Urothelium cell line (cell line): ENCODE measurements at places on chromosomes 11 and 22.

- no peak for DNase-seq
Observed at GRCh38 chr11:120881596-120881995, 142.3 kb upstream of the TBCEL start.

GRCh38 chr11:117453886-117454563 lies 126.4 kb downstream of the CEP164 start:
- no peak for DNase-seq

- DNase-seq = no peak
Observed at GRCh38 chr22:33743756-33744155, 176.5 kb downstream of the LARGE1 start.

DNA sequence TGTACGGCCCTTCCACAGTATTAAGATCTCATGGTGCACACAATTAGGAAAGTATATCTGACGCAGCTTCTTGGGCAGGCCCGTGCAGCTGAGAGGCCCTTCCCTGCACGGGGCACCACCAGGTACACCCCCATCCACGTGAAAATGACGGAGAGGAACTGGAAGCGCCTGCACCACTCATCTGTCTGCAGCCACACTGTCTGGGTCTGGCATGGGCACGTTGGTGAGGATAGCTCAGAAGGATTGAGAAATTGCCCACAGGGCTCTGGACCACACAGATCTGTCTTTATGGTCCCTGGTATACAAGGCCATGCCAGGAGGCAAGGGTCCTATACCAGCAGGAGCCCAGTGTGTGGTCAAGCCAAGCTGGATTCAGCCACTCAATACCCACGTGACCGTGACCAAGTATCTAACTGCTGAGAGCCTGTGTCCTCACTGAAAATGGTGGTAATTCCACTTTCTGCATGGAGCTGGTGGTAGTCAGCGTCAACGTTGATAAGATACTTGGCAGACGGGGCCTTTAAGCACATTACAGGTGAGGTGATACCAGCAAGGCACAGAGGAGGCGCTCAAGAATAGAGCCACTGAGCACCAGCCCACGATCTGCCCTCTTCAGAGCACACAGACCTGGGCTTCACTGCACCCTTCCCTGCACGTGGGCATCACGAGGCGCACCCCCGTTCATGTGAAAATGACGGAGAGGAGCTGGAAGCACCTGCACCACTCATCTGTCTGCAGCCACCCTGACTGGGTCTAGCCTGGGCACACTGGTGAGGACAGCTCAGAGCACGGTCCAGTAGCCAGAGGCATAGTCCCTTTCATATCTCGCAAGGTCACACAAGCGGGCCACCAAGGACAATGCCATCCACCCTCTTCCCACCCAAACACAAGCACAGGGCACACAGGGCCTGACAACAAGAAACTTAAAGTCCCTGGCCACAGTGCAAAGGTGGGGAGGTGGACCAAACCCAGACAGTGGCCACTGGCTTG lies 28.4 kb downstream of the SHANK2 start:
- no peak for DNase-seq

DNA sequence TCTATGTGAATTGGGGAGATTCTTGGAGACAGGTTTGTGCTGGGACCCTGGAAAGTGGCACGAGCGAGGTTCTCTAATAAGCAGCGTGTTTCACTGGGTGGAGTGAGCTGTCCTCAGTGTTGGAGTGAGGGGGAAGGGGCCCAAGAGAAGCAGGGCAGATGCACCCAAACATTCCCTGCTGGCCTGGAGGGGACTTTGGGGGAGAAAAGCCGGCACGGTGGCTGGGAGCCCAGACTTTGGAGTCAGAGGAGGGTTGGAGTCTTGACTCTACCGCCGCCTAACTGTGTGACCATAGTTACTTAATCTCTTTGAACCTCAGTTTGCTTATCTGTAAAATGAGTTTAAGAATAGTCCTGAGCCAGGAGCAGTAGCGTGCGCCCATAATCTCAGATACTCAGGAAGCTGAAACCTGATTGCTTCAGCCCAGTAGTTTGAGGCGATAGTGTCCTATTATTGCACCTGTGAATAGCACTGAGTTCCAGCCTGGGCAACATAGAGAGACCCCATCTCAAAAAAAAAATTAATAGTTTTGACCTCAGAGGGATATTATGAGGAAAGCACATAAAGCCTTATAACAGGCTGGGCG lies 614 bp downstream of the NR1H3 start:
- no peak for DNase-seq

DNA sequence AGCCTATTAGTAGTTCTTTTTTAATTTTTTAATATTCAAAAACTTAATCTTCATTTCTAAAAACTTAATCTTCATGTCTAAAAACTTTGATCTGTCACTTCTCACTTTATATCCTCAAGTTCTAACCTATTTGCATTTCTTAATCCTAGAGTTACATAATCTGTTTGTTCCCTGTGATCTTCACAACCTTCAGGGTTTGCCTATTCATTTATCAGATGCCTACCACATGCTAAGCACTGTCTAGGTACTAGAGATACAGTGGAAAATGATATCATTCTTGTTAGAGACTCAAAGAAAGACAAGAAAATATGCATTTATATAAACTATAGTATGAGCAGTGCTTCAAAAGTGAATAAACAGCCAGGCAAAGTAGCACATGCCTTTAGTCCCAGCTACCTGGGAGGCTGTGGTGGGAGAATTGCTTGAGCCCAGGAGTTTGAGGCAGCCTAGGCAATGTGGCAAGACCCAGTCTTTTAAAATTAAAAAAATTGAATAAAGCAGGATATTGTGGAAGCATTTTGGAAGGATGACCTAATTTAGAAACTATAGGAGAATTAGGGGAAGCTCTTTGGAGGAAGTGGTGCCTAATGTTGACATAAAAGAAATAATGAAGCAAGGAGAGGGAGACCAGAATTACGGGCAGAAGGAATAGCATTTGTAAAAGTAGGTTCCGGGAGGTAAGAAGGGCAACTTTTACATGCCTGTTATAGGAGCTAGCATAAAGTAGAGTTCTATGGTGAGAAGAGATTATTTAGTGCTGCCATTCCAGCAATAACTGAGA lies 54.4 kb upstream of the GRK2 start:
- DNase-seq = no peak

DNA sequence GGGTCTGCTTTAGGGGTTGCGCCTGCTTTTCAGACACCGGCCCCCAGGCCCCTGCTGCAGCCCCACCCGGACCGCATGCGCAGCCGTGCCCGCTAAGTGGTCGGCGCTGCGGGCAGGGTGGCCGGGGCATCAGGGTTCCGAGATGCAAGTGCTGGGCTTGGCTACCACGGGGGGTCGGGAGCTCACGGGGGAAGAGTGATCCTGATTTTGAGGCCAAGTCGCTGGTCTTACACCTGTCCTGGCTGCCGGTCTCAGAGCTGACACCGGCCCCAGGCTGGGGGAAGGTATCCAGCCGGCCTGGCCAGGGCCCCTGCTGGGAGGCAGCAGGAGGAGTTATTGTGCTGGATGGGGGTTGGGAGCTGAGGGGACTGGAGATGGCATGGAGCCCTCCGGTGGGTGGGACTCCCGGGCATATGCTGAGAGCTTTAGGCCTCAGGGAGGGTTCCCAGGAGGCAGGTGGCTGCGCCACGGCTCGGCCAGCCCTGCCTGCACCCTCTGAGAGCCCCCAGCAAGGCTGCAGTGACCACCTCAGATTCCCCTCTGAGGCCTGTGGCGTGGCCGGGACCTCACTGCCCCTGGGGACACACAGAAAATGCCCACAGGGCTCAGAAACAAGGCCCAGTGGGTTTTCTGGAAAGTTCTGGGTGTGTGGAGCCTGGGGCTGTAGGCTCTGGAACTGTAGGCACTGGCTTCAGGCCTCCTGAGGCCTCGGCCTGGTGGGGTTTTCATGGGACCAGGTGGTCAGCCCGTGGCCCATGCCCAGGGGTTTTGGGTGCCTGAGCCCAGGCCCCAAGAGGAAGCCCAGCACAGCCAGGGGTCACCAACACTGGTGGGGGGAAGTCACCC lies 4.4 kb upstream of the MUC5AC start:
- DNase-seq = no peak

GRCh38 chr11:31808721-31809540 lies 2.2 kb downstream of the PAX6 start:
- DNase-seq = no peak

GRCh38 chr11:20844630-20845029 lies 175.2 kb downstream of the NELL1 start:
- DNase-seq = no peak

GRCh38 chr11:104967534-104968354 lies 630 bp downstream of the CASP4 start:
- no peak for DNase-seq
